ENCODE measurements at places on chromosomes 1 and 21.

DNA sequence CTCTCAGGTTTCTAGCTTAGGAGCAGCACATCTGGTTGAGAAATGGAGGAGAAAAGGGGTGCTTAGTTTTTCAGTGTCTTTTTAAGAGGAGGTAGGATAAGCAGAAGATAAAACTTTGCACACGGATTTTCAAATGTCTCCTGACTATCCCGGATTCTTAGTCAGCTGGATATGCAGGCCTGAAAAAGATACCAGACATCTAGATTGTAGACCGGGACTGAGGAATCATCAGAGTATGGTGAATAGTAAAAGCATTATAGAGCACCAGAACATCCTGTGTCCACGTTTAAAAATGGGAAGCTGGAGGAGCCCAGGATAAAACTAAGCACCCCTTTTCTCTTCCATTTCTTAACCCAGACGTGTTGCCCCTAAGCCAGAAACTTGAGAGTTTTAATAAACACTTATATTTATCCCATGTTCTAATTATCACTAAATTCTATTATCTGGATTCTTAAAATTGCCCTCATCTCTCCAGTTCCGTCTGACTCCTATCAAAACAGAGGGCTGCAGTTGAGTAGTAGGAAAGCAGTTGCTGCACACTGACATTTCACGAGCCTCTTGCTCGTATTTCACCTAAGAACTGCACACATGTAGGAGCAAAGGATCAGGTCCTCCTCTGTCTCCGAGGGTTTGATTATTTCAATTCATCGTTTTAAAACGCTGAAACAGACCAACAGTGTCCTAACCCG lies 609 bp downstream of the PIGK start:
- DNase-seq: no peak

DNA sequence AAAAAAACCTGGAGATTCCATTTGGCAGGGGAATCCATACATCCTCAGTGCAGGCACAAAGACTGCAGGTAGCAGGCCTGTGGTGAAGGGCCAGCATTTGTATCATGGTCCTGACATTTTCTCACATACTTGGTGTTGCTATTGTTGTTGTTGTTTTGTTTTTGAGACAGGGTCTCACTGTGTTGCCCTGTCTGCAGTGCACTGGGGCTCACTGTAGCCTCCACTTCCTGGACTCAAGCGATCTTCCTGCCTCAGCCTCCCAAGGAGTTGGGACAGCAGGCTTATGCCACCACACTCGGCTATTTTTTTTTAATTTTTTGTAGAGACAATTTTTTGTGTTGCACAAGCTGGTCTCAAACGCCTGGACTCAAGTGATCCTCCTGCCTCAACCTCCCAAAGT lies 140.8 kb upstream of the ZNF644 start:
- DNase-seq: no peak

GRCh38 chr1:224683936-224684335 lies 67.8 kb downstream of the CNIH3 start:
- no peak for DNase-seq

DNA sequence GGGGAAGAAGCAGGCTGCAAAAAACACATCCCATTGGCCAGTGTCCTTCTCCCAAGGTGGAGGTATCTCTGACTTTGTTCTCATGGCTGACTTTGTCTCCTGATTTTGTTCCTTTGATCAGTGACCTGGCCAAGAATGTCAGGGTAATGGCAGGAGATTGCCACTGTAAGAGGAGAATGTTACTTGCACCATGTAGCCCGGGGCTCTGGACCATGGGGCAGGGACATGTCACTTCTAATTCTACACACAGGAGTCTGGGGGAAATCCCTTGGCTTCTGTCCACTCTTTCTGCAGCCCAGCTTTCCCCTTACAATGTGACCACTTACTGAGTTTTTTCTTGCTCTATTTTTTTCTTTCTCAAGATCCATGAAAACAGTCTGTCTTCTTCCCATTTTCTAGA lies 87.7 kb upstream of the LRRN2 start:
- no peak for DNase-seq

DNA sequence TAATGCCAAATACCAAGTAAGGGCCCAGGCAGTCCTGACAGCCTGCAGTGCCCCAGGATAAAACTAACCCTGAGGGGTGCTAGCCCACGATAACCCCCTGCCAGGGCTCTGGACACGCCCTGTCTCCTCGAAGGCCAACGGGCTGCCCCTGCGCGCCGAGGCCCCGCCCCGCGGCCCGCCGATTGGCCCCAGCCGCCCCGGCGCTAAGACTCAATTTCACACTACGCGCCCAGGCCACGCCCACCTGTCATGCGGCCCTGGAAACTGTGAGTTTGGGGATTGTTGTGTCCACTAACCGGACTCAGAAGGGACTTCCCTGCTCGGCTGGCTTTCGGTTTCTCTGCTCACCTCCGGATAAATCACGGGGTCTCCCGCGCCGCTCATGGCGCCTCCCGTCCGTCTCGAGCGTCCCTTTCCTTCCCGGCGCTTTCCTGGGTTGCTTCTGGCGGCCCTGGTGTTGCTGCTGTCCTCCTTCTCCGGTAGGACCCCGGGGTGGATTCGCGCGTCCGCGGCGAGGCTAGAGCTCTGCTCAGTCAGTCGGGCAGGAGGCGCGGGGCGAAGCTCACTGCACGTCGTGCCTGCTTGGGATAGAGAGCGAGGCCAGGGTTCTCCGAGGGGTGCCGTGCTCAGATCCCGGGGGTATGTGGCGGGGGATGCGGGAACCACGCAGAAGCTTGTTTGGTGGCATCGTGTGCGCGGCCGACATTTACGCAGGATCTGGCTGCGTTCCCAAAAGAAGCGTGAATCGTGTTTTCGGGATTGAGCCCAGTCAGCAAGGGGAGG lies at the start of gene CR1L:
Gene CR1L (plus strand): TSS at position 282 of the 783 bp plus-strand sequence. CDS start 101 bp downstream, at position 383.
- peak; percentile 94 for DNase-seq

GRCh38 chr1:161192476-161193465 lies 6.1 kb downstream of the ADAMTS4 start:
- DNase-seq: peak; percentile 68

Data from WTC11 (cell line).